NCI-H748 treated with DMSO at 0.1 percent for 48 hours (cell line): ENCODE measurements at places on chromosomes 1 and 21.

GRCh38 chr1:9759939-9760338 lies 63.8 kb downstream of the CLSTN1 start:
- DNase-seq, result no peak

DNA sequence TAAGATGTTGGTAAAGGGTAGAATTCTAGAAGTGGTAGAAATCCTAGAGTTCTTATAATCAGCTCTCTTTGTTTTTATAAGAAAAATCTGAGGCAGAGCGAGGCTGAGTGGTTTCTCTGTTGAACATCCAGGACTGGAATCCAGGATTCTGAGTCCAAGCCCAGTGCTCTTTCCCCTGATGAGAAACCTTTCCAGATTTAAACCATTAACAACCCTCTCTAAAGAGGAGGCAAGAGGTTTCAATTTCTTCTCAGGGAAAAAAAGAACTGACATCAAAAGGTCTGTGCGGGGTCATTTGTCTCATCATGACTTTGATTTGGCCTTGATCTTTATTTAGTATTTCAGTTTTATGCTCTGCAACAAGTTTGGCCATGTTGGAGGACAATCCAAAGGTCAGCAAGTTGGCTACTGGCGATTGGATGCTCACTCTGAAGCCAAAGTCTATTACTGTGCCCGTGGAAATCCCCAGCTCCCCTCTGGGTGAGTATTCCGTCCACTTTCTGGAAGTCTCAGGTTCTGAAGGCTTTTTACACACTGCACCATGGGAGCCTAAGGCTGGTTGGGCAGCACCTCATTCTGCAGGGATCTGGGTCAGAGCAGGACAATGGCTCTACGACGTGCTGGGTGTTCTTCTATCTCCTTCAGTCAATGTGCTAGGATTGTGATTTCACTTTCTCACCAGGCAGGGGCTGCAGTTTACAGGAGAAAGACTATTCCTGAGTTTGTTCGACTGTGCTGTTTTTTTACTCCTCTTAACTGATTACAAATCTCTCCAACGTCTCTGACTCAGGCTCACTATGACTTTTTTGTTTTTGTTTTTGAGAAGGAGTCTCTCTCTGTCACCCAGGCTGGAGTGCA lies 18.9 kb upstream of the CCT8 start:
- DNase-seq, result no peak

DNA sequence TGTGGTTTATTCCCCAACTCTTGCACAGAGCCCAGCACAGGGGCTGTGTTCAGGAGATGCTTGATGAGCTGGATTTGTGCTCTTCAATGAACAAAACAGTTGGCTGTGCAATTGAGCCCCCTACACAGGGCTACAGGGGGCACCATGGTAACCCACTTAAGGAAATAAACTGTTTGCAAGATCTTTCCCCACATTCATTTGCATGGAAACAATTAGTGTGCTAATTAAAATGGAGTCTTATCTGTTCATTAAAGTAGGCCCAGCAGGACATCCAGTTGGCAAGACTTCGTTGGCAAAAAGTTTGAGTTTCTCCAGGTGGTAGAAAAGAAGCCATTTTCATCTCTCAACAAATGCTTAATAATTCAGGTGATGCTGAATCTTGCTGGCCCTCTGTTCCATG lies 15.3 kb downstream of the KLHDC7A start:
- DNase-seq, result no peak

GRCh38 chr1:26537951-26538352 lies 8.4 kb downstream of the RPS6KA1 start:
- DNase-seq, result no peak

DNA sequence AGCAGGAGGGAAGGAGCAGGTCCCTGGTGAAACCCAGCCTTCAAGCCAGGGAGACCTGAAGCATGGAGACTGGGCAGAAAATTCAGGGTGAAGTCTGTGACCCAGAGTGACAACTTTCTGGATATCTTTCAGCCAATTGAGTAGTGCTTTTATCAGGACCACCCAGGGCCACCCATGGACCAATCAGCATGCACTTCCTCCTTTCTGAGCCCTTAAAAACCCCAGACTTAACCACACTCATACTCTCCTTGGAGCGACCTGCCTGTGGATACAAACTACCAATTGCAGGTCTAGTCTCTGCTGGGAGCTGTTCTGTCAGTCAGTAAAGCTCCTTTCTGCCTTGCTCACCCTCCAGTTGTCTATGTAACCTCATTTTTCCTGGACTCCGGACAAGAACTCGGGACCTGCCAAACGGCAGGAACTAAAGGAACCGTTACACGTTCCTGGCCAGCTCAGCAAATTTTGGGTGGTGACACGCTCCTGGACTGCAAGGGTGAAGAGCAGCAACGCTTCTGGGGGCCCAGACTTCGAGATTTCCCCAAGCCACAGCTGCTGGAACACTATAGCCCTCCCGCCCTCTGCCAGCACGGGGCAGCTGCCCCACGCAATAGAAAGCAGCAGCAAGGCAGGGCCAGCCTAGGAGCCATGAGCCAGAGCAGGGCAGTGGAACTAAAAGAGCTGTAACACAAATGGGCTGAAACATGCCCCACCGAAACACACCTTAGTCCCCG lies 1183.4 kb downstream of the AMY1C start:
- no peak for DNase-seq

GRCh38 chr1:157085421-157085820 lies 14.2 kb downstream of the ETV3L start:
- no peak for DNase-seq

DNA sequence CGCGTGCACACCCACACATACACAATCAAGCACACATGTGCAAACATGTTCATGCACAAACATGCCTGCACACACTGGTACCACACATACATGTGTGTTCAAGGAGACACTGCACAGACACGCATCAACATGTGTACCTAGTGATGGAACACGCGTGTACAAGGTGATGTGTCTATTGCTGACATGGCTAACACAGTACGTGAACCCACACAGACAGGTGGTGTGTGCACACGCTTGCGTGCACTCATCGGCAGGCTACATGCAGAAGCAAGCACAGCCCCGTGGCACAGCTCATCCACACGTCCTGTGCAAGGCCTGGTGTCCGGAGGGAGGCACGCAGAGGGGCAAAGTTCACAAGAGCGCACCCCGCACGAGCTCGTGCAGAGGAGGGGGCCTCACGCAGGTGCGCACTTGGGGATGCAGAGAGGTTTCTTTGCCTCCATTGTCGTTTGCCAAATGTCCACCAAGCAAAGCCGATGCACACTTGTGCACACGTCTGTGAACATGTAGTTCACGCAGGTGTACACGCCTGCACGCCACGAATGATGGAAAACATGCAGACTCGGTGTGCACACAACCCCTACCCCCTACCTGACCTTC lies 969 bp downstream of the ACAP3 start:
- no peak for DNase-seq
